ENCODE measurements at places on chromosomes 1 and 21.

GRCh38 chr1:155272466-155273342 lies 600 bp downstream of the CLK2 start:
- DNase-seq, result no peak

DNA sequence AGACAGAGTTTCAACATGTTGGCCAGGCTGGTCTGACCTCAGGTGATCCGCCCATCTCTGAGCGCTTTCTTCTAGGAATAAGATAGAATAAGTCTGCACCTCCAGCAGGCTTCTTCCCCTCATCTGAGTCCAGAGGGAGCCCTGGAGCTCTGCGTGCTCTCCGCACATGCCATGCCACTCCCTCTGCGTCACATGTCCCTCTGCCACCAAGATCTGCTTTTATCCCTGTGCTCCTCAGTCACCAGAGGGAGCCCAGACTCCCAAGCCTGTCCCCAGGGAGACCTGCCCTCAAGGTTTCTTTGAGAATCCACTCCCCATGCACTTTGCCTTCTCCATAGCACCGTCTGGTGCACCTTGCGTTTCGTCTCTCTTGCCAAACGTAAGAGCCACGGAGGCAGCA lies 213.0 kb downstream of the CAMTA1 start:
- DNase-seq, result no peak

- peak; percentile 92 for DNase-seq
Measured at GRCh38 chr1:15249081-15249480, 2.1 kb downstream of the FHAD1 start.

DNA sequence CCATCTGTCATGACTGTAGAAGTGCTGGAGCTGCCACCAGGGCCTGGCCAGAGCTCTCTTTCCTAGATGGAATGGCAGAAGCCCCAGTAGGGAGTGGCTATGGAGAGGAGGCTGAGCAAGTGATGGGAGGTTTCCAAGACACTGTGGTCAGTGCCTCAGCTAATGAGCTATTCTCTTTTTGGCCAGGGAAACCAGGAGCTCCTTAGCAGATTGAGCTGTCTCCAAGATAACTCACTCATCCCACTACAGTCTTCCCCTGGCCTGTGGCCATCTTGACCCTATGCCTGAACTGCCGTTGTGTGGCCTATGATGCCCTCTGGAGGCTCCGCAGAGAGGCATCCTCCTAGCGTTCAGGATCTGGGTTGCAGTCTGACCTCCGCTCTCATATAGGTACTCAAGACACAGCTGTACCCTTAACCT lies 60.5 kb downstream of the ERI3 start:
- DNase-seq, result no peak

DNA sequence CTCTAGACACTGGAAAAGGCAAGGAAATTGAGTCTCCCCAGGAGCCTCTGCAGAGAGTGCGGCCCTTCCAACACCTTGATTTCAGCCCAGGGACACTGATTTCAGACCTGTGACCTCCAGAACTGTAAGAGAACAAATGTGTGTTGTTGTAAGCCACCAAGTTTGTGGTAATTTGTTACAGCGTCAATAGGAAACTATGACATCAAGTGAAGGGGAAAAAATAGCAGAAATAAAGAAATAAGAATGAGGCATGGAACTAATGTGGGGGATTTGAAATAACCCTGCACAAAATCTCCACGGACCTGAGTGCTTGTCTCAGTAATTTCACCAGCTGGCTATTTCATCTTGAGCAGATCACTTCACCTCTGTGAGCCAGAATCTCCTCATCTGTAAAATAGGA lies 227.8 kb upstream of the JUN start:
- no peak for DNase-seq

DNA sequence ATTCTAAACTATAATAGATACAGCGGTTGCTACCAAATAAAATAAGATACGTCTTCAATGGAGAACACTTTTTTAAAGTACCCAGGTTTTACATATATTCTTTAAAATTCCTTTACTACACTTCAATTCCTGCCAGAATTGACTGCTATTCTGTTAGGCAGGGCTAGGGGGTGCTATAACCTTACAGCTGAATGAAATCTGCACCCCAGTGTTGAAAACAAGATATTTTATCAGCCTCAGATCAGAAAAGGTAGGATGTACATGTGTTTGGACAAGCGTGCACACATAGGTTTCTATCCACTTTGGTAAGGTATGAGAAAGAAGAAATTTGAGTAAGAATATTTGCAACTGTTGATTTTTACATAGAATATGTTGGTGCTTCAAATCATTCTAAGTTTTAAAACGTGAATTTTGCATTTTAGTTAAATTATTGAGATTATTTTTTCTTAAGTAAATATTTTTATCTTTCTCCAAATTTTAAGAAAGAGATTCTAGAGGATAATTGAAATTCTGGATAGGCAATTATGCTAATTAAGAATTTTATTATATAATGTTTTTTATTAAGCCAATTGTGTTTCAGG lies 490.8 kb upstream of the ADGRL4 start:
- DNase-seq, result peak; percentile 36

GRCh38 chr1:115706587-115707425 lies 61.7 kb downstream of the CASQ2 start:
- DNase-seq, result peak; percentile 78

GRCh38 chr1:207868251-207868773 lies 42.6 kb downstream of the CD34 start:
- no peak for DNase-seq

DNA sequence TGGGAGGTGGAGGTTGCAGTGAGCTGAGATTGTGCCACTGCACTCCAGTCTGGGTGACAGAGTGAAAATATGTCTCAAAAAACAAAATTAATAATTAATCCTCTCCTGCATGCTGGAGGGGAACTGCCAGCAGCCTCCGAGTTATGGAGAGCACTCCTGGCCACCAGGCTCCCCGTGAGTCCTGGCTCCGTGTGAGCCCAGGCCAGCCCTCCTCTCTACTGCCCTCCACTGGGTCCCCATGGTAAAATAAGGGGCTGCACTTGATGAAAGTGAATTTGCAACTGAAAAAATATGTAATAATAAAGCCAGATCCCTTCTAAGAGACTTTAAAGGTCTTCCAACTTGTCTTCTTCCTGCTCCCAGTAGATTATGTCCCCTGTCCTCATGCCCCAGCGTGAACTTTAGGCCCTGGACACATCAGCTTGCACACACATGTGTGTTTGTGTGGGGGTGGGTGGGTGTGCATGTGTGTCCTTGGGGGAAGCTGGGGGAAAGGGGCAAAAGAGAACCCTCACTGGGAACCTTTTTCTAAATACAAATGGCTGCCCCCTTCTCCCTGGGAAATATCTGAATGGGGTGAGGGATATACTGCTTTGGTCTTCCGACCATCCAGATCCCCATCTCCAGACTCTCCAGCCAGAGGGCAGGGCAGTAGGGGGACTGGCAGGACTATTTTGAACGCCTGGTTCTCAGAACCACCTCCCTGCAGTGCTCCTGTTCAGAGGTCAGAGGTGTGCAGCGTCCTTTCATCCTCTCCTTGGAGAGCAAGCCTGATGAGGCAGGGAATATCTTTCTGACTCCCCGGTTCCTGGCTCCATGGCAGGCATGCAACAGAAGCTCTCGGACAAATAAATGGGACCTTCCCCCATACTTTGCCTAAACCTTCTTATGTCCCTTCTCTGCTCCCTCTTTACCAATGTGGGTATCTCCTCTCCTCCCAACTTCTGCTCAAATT lies 26.2 kb downstream of the NEK2 start:
- no peak for DNase-seq

DNA sequence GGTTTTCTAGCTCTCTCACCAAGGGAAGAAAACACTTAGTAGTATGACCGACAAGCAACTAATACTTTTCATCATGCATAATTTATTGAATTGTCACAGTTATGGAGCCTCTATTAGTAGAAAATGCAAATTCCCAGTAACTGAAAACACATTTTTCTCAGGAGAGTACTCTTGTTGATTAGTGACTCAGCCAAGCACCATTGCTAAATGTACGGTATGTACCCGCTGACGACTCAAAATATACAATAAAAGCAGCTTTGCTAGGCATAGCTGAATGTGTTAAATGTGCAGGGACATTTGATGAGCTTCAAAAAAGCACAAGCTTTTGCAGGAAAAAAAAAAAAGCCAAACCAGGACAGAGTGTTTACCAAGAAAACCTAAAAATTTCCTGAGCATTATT lies 63.9 kb downstream of the WDR64 start:
- DNase-seq, result no peak

DNA sequence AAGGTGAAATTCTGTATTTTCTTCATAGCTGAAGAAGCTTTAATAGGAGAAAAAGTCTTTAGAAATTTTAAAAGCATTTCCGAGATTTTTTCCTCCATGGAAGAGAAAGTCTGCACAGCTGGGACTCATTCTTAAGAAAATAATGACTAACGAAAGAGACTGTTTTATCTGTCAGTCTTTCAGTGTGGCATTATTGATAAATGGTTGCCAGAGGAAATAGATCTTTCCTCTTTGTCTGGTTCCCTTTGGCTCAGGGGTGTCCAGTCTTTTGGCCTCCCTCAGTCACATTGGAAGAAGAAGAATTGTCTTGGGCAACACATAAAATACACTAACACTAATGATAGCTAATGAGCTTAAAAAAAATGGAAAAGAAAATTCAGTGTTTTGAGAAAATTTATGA lies 49.9 kb downstream of the KDM1A start:
- DNase-seq, result no peak

DNA sequence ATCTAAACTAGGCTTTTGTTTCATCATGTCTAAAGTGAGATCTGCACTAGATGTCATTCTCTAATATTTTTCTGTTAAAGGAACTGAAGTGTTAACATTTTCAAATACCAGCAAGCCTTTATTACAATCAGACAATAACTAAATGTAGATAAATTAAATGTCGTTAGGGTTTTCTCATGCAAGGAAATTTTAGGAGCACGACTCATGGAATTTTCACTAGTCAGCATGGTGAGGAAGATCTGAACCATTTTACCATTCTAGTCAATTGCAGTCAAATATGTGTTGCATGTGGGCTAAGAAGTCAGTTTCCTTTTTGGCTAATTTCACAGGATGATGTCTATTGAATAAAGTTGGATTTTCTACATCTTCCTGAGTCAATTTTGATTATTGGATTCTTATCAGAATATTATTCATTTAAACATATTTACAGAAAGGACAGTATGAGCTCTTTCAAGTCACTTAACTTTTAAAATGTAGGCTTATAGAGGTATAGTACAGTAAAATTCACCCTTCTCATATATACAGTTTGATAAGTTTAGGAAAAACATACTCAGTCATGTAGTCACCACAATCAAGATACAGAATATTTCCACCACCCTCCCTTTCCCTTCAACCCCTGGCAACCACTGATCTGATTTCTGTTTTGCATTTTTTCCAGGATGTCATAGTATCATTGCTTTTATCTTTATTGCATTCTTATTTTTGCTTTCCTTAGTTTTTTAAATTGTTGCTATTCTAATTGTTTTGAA lies 9.2 kb downstream of the GCSAML start:
- DNase-seq, result no peak

DNA sequence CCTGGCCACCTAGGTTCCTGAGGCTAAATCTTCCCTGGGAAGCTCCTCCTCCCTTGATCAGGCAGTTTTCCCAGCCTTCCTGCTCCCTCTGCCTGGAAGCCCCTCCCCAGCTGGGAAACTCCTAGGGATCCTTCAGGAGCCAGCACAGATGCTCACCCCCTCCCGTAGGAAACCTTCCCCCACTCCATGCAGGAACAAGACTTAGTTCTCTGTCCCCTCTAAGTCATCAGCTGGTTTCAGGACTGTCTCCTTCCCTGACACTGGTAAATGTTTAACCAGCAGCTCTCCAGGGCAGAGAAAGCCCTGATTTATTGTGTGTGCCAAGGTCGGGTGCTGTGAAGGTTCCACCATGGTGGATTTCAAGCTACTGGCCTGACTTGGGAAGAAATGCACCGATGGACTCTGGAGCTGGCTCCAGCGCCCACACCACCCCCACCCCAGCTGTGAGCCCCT lies 25.0 kb downstream of the TTC39A start:
- DNase-seq, result no peak

- DNase-seq, result no peak
Measured at GRCh38 chr1:61241411-61241838, 159.1 kb downstream of the NFIA start.

DNA sequence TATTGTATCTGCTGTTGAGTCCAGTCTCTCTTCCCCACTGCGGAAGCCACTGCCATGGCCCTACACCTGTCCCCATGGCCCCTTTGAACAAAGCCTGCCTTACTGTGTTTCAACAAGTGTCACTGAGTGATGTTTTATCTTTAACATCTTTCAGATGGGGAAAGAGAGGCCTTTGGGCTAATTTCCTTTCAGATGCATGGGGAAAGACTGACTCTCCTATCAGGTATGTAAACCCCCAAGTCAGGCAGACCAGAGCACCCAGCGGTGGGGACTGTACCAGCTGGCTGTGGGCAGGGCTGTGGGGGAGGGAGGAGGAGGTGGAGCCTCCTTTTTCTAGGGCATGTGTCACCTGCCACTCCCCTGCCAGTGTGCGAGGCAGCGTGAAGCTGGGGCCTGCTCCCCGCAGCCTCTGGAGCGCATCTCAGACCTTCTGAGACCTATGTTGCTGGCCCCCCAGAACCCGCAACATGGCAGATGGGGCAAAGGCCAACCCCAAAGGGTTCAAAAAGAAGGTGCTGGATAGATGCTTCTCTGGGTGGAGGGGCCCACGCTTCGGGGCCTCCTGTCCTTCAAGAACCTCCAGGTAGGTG lies at the start of gene PLA2G2F:
TSS of gene PLA2G2F (plus strand) at position 363 of the 590 bp plus-strand sequence. CDS start at position 468, 105 bp downstream.
- no peak for DNase-seq

DNA sequence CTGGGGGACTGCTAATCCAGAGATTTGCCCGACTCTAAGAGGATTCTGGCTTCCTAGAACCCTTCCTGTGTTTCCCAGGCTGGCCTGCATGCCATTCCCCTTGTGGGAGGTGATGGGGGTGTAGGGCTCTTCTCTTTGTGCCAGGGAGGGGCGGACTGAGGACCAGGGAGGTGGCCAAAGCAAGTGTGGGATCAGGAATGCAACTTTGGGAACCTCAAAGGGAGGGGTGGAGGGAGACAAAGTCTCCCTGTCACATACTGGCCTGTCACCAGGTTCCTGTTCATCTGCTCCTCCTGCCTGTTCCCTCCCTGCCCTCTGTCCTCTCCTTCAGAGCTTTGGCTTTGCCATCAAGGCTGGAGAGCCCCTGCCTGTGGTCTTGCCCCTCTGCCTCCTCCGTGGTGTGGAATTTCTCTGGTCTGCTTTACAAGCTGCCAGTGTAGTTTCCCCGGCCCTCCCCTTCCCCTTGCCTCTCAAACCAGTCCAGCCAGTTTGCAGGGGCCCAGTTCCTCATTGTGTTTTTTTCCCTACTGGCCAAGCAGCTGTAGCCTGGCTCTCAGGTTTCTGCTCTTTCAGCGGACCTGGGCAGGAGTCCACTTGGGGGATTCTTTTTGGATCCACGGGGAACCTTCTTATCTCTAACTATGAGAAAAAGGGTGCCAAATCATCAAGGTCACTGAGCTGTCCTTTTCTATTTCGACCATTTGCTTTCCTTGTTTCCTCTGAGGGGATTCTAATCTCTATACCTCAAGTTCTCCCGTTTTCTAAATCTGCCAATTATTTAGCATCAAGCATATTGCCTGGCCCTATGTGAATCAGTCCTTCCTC lies 1.8 kb downstream of the CGN start:
- DNase-seq, result no peak

- DNase-seq, result peak; percentile 42
Measured at GRCh38 chr1:112508278-112509004, at the start of gene WNT2B. WNT2B (plus strand) TSS chr1:112508965; CDS start chr1:112509263, 298 bp downstream.

GRCh38 chr1:53686091-53686964 lies 52.6 kb downstream of the GLIS1 start:
- no peak for DNase-seq

Data from Jurkat, Clone E6-1 (cell line).